ENCODE measurements at places on chromosomes 12 and 14.

DNA sequence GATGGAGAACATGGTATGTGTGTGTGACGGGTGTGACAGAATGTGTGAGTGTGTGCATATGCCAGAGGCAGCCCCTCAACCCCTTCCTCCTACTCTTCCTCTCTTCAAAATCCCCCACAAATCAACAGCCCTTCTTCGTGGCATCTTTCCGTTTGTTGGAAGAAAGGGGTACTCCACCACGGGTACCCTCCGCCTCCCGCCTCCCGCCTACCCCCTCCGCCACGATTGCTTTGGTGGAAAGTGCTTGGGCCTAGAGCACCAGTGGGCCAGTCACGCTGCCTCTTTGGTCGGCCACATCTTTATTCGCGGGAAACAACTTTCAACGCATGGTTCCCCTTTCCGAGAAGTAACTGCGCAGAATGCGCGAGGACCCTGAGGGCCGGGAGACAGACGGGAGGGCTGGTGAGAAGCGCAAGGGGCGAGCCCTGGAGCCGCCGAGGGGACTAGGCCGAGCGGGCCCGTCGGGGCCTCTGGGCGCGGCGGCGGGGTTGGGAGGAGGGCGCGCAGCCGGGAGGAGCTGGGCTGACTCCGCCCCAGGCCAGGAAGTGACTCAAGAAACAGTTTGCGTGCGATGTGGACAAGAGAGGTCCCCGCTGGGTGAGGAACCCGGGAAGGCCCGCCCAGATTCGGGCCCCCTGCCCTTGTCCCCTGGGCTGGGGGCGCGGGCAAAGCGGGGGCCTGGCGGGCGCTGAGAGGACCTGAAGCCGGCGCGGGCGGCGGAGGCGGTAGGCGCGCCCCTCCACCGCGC, at the start of the genes CBLN3 and KHNYN:
CBLN3 (minus strand) TSS at position 274 of the 748 bp plus-strand sequence. CDS start 614 bp downstream, outside the sequence.
KHNYN (plus strand) TSS at position 560 of the 748 bp plus-strand sequence. CDS start 777 bp downstream, outside the sequence.
- DNase-seq = peak; percentile 96

DNA sequence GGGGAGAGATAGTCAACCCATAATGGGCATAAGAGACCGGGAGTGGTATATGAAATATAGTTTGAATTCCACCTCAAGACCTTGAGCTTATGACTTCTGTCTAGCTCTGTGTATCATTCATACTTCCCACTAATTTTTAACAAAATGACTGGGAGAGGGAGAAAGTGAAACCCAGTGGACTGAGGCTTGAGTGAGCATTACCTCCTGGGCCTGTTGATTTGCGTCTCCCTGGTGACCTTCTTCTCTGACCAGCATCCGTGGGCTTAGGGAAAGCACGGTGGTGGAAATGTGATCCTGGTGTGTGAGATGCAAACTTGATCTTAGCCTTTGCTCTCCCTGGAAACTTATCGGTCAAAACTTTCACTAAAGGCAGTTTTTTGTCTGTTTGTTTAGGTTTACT, 207.9 kb upstream of the BCL2L14 start:
- peak; percentile 43 for DNase-seq

- DNase-seq = peak; percentile 33
Observed at GRCh38 chr12:100733817-100734593, 60.6 kb upstream of the ANO4 start.

GRCh38 chr12:9796971-9797370, 30.3 kb upstream of the KLRF1 start:
- DNase-seq = no peak

DNA sequence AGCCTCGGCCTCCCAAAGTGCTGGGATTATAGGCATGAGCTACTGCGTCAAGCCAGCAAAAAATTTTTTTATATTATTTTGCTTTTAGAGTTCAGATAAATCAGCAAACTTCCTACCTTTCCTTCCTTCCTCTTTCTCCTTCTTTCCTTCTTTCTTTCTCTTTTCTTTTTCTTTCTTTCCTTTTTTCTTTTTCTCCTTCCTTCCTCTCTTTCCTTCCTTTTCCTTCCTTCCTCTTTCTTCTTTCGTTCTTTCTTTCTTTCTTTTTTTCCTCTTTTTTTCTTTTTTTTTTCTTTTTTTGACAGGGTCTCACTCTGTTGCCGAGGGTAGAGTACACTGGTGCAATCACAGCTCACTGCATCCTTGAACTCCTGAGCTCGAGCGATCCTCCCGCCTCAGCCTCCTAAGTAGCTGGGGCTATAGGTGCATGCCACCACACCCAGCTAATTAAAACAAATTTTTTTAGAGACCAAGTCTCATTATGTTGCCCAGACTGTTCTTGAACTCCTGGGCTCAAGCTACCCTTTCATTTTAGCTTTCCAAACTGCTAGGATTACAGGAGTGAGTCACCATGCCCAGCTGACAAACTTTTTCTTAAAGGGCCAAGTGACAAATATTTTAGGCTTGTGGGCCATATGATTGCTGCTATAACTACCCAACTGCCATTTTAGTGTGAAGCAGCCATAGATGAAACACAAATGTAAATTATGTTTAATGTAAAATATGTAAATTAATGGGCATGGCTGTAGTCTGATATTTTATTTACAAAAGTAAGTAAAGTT, 7.1 kb upstream of the WASHC4 start:
- peak; percentile 62 for DNase-seq

DNA sequence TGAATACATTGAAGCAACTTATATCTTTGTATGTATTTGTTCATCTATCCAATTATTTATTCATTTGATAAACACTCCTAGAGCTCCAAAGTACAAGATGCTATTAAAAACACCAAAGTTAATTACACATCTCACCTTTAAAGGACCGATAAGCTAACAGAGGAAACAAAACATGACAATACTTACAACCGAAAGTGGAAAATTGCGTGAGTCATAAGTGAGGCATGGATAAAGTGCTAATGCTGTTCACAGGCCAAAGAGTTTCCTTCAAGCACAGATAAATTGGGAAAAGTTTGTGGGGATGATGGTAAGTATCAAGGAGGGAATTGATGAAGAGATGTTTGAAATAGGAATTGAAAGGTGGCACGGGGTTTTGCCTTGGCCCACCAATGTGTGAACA, 172.8 kb upstream of the KITLG start:
- peak; percentile 44 for DNase-seq

DNA sequence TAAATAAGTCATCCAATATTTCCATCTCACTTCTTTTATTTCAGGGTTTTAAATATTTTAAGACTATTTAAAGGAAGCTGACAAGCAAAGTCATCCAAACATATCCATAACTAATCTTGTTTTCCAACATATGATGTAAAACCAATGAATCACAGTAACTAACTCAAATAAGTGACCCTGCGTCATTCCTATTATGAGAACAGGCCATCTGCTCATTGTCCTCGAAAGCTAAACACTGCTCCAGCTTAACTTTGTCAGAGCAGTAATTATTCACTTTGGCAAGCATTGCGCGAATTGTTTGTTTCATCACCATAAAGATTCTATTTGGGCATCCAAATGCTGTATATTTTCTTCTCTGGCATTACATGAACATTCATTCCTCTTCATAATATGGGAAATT, 99.1 kb downstream of the CAPZA3 start:
- no peak for DNase-seq

DNA sequence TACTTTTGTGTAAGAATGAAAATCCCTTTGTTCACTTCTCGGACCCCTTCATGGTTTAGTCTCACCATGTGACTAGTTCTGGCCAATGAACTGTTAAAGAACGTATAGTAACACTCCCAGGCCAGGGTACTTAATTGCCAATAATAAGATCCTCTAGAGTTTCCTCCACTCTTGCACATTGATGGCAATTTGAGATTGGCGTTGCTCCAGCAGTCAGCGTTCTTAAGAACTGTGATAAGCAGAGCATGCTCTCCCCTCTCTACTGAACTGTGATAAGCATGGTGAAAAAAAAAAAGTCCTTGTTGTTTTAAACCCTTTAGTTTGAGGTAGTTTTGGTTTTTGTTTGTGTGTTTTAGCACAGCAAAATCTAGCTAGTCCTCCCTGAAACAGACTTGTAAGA, 854.5 kb downstream of the SLC6A15 start:
- DNase-seq = no peak

- no peak for DNase-seq
Observed at GRCh38 chr12:50102646-50103309, 1.0 kb upstream of the GPD1 start.

GRCh38 chr12:53063708-53064612, 14.1 kb downstream of the TNS2 start:
- DNase-seq = no peak

DNA sequence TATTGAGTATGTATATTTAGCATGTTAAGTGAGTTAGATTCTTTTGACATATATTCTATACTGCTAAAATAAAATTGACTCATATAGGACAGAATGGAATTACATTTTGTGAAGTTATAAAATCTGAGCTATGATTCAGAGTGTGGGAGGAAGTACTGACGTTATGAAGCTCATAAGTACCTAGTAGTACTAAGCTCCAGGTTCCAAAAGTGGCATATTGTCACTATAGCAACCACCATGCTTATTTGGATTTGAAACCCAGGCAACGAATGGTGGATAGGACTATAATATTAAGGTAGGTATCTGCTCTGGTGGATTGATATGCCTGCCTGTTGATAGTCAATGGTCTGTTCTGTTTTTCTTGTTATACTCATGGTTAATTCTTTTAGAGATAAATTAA, 2.2 kb upstream of the FBXO33 start:
- no peak for DNase-seq

DNA sequence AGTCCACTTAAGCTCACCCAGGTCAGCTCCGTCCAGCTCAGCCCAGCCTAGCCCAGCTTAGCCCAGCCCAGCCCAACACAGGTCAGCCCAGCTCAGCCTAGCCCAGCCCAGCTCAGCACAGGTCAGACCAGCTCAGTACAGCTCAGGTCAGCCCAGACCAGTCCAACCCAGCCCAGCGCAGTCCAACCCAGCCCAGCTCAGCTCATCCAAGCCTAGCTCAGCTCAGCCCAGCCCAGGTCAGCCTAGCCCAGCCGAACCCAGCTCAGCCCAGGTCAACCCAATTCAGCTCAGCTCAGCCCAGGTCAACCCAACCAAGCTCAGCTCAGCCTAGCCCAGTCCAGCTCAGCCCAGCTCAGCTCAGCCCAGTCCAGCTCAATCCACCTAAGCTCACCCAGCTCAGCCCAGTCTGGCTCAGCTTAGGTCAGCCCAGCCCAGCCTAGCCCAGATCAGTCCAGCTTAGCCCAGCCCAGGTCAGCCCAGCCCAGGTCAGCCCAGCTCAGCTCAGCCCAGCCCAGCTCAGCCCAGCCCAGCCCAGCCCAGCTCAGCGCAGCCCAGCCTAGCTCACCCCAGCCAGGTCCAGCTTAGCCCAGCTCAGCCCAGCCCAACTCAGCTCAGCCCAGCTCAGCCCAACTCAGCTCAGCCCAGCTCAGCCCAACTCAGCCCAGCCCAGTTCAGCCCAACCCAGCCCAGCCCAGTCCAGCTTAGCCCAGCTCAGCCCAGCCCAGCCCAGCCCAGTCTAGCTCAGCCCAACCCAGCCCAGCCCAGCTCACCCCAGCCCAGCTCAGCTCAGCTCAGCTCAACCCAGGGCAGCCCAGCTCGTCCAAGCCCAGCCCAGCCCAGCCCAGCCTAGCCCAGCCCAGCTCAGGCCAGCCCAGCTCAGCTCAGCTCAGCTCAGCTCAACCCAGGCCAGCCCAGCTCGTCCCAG, 184.0 kb downstream of the TMEM121 start:
- DNase-seq = no peak

- DNase-seq = no peak
Observed at GRCh38 chr12:117040496-117040895, 58.7 kb downstream of the TESC start.

GRCh38 chr14:63398952-63399351, 80.2 kb upstream of the GPHB5 start:
- no peak for DNase-seq

DNA sequence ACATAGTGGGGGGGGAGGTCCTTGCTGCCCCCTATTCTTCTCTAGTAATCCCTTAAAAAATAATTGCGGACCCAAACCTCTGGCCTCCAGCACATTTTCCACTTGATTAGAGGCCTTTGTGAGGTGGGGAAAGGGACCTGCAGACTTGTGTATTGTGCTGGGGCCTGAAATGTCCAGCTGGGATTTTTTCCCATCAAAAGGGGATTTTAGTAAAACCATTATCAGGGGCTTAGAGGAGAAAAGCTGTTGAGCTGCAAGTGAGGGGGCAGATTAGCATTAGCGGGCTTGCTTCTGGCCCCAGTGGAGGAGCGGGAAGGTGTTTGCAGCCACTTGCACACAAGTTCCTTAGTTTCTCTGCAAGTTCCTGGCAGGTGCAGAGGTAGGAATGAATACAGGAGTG, 13.9 kb downstream of the FBXL14 start:
- no peak for DNase-seq

- no peak for DNase-seq
Observed at GRCh38 chr14:70879448-70879847, 27.8 kb upstream of the PCNX1 start.

DNA sequence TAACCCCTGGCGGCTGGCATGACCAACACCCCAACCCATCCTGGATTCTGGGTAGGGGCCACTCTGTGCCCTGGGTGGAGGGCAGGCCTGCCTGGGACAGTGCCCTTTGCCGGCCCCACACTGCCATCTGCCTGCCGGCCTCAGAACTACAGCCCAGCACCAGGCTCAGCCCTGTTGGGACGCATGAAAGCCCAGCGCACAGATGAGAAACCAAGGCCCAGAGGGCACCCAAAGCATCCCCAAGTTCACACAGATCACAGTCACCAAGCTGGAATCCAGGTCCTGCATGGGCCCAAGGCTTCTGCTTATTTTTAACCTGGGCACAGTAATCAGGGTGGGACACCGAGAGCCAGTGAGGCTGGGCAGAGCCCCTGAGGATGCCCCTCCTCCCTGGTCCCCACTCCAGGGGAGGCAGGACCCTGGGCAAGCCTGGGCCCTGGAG, 26.2 kb downstream of the RFLNA start:
- DNase-seq = peak; percentile 75

Measured in Daoy (cell line).